ENCODE measurements at places on chromosomes 16 and 17.

- DNase-seq, result no peak
Measured at GRCh38 chr17:62186841-62187240, 121.8 kb upstream of the MED13 start.

DNA sequence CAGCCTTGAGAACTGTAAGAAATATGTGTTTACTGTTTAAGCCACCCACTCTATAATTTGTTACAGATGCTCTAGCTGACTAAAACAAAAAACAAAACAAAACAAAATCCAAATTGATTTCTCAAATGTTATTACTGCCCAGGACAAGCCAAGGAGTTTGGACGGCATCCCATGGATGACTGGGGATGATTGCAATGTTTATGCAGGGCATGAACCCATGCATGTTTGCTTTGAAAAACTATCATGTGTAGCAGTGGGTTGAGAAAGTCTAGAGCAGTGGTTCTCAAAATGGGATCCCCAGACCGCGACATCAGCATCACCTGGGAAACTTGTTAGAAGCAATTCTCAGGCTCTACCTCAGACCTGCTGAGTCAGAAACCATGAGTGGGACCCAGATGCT is 223.2 kb upstream of the PSMD7 start:
- DNase-seq, result no peak

DNA sequence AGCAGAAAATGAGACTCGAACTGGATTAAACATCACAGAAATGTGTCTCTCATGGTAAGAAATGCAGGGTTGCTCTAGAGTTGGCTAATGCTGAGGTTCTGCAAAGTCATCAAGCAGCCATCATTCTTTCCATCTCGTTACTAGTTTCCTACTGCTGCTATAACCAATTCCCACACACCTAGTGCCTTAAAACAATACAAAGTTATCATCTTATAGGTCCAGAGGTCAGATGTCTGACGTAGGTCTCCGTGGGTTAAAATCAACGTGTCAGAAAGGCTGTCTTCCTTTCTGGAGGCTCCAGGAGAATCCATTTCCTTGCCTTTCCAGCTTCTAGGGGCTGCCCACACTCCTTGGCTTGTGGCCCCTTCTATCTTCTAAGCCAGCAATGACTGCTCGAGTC is 118.6 kb downstream of the STX8 start:
- DNase-seq, result no peak

- no peak for DNase-seq
Measured at GRCh38 chr16:50747207-50747956, 5.5 kb downstream of the CYLD start.

GRCh38 chr17:53032861-53033271 is 789.9 kb upstream of the KIF2B start:
- DNase-seq, result no peak

DNA sequence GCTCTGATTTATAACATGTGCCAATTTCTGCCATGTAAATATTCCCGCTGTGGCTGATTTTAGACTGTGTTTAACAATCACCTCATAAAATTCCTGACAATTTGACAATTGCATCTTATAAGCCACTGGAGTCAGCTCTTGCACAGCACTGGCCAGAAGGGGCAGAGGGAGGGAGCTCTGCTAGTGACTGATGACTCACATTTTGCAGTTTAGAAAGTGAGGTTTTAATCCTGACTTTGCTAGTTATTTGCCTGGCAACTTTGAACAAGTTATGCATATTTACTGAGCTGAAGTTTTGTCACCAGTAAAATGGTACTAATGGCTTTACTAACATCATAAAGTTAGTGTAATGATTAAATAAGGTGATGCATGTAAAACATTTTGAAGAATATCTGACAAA is 452.3 kb downstream of the CNTNAP4 start:
- DNase-seq, result no peak

All from stimulated activated CD4-positive, alpha-beta T cell treated with anti-CD3 and anti-CD28 coated beads, Interleukin-12 subunit alpha, Interleukin-12 subunit beta, amount 100 ng/mL, for 24 hours (primary cell).